ENCODE measurements at places on chromosomes 11 and 22.

GRCh38 chr22:17860220-17860965, 86.1 kb upstream of the BID start:
- DNase-seq = no peak

DNA sequence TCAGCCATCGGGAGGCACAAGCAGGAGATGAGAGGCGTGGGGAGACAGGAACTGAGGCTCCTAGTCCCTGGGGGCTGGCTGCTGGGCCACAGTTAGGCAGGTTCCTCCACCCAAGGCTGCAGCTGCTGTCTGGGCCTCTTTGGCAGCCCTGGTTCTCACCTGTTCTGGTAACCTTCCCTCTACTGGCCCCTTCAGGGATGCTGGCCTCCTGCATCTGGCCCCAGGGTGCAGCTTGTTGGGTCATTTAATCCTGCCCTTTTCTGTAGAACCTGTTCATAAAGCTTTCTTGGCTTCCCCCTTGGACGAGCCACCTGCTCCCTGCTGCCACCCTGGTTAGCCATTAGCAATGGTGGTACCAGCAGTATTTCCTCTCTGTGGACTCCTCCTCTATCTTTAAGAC, 5.5 kb downstream of the USH1C start:
- DNase-seq = no peak

- DNase-seq = no peak
Observed at GRCh38 chr22:49968831-49969661, 8.5 kb downstream of the PIM3 start.

DNA sequence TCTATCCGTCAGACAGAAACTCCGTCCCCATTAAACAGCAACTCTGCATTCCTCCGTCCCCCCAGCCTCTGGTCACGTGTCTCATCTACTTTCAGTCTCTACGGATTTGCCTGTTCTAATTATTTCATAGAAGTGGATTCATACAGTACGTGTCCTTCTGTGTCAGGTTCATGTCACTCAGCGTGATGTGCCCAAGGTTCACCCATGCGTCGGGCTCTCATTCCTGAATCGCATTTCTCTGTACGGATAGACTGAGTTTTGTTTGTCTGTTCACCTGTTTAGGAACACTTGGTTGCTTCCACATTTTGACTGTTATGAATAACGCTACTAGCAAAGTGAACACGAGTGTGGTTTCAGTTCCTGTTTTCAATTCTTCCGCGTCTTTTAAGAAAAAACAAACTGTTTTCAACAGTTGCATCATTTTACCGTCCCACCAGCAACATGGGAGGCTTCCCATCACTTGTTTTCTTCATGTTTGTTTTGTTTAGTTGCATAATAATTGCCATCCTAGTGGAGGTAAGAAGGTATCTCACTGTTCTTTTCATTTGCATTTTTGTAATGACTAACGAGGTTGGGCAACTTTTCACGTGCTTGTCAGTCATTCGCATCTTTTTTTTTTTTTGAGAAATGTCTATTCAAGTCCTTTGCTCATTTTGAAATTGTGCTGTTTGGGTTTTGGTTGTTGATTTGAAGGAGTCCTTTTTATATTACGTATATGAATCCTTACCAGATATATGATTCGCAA, 8.9 kb upstream of the NLRP6 start:
- no peak for DNase-seq

- no peak for DNase-seq
Observed at GRCh38 chr22:17954200-17954859, 70.0 kb downstream of the MICAL3 start.

- DNase-seq = no peak
Observed at GRCh38 chr22:24137595-24137994, 43.7 kb upstream of the SUSD2 start.

GRCh38 chr22:49400941-49401598, 426.6 kb downstream of the BRD1 start:
- DNase-seq = no peak

DNA sequence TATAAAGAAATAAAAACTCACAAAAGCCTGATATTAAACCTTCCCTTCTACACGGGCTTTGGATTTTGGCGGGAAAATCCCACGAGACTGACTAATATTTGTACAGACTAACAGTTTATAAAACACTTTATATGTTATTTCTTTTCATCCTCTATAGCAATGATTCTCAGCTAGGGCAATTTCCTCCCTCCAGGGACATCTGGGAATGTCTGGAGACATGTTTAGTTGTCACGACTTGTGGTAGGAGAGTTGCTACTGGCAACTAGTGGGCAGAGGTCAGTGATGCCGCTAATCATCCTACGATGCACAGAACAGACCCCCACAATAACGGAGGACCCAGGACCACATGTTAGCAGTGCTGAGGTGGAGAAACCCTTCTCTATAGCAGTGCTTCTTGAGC, 304.8 kb upstream of the PITPNB start:
- no peak for DNase-seq

DNA sequence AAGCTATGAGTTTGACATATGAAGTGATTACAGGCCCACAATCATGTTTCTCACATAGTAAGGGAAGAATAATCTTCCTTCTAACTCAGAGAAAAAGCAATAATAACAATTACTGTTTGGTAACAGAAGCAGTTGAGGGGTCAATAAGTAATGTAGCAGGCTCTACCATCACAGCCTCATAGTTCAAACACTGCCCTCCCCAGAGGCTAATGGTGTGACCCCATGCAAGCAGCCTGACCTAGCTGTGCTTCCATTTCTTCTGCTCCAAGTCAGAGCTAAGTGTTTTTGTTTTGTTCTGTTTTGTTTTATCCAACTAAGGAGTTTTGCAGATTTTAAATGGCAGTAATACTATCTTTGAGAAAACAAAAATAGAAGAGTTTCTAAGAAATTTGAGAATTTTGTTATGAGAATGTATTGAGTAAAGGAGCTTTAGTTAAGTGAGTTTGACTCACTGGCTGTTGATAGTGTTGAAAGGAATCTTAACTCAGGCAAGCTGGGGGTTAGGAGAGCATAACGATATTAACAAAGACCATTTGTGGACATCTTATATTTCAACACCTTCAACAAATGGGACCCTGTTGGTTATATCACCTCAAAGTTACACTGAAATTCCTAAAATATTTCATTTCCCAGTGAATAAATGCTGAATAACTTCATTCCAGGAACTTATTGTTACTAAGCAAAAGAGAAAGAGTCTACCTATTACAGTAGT, 48.5 kb downstream of the GUCY1A2 start:
- DNase-seq = no peak

DNA sequence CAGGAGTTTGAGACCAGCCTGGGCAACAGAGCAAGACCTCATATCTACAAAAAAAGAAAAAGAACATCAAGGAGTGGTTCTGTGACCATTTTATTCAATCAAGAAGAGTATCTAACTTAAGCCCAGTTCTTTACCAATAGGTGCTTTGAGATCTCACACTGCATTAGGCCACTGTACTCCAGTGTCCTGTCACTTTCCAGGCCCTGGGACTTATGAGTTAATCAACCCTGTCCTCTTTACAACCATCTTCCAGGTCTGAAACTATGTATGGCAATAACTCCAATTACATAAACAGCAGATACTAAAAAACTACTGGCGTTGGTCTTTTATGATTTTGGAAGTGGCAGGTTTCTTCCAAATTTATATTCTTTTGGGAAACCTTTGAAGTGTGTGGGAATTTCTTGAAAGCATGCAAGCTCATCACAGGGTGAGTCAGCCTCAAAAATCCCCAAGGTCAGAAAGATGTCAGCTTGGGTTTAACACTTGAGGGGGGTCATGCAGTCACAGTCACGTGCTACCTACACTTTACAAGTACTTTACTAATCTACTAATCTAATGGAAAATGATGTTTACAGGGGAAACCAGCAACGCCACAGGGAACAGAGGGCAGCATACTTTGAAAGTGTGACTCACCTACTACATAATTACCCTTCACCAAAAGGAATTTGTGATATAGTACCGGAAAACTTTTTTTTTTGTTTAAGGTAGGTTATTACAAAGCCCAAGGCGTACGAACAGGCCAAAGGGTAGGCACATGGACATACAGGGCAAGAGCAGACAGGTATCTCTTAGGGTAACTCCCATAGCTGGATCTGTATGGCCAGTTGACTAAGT, 15.6 kb downstream of the PISD start:
- no peak for DNase-seq

GRCh38 chr22:39480557-39480956, 21.5 kb upstream of the MIEF1 start:
- no peak for DNase-seq

GRCh38 chr22:27094633-27095308, 437.4 kb downstream of the MIAT start:
- DNase-seq = no peak

- no peak for DNase-seq
Observed at GRCh38 chr22:47204002-47204979, 441.8 kb downstream of the TBC1D22A start.

DNA sequence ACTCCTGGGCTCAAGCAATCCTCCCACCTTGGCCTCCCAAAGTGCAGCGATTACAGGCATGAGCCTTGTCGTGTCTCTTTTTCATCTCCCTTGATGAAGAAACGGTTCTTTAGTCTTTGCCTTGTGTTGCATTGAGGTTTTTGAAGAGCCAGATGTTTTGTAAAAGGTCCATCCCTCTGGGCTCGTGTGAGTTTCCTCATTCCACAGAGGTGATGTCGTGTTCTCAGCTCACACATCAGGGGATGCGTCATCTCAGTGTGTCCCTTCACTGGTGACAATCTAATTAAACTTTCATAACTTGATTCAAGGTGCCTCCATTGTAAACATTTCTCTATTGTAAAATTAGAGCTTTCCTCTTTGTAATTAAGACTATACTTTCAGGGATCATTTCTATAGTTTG, 29.7 kb upstream of the TEF start:
- DNase-seq = no peak

DNA sequence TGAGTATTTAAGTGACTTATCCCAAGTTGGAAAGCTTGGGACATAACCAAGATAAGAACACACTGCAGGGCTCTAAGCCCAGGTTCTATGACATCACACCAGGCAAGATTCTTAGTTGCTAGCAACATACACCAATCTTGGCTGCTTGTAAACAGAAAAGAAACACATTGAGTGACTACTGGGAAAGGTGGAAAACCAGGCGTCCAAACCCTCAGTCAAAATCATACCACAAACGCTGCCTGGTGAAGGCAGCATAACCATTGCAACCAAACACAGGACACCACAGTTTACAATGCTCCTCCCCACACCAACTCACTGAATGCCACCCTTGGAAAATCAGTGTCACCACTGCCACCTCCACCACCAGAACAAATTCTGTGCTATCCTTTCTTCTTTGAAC, 379.9 kb downstream of the TTC28 start:
- DNase-seq = no peak

- DNase-seq = no peak
Observed at GRCh38 chr11:64569300-64569970, 21.6 kb upstream of the SLC22A12 start.

DNA sequence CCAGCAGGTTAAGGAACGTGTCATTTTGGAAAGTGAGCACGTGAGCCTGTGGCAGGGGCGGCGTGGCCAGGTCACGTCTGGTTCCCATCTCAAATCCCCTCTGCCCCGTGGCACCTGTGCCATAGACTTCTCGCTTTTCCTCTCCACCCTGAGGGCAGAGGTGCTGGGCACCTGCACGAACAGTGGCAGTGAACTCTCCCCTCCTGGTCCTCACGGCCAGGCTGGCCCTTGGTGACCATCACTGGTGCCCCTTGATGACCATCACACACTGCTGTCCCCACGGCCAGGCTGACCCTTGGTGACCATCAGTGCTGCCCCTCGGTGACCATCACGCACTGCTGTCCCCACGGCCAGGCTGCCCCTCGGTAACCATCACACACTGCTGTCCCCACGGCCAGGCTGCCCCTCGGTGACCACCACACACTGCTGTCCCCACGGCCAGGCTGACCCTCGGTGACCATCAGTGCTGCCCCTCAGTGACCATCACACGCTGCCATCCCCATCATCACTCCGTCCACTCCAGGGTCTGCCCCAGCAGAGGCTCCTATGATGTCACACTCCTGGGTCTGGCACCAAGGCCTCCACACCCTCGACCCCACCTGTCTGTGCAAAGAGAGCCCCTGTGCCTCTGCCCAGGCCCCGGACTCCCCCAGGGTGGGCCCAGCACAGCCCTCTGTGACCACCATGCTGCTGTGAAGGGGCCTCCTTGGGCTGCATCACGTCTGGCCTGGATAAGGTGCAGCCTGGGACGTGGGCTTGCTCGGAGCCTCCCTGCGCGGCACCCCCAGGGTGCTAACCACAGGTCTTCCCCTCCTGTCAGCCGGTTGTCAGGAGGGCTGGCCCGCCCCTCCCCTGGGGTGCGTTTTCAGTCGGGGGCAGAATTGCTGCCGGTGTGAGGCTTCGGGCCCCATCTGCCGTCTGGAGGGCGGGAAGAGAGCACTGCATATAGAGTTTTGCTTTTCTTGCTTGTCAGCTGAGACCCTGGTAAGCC, 738.6 kb downstream of the BRD1 start:
- DNase-seq = no peak

GRCh38 chr11:120384476-120384875, 48.3 kb downstream of the ARHGEF12 start:
- DNase-seq = peak; percentile 32

GRCh38 chr11:61162092-61162941, 1.1 kb upstream of the VPS37C start:
- no peak for DNase-seq

- DNase-seq = no peak
Observed at GRCh38 chr11:14842002-14842401, 50.0 kb downstream of the CYP2R1 start.

DNA sequence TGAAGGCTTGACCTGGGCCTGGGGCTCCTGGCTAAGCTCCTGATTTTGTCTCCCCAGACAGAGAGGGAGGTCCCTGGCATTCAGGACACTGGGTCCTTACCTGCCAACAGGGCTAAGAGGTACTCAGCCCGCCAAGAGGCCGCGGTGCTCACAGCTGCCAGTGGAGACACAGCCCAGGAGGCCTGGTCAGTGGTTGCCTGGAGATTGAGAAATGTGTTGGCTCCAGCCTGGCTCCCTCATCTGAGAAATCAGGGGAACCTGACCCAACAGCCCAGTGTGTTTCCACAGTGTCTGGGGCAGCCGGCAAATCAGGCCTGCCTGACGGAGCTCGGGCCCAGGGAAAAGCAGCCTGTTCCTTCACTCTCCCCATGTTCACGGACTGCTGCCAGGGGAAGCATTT, 79.4 kb upstream of the NAV2 start:
- DNase-seq = no peak

DNA sequence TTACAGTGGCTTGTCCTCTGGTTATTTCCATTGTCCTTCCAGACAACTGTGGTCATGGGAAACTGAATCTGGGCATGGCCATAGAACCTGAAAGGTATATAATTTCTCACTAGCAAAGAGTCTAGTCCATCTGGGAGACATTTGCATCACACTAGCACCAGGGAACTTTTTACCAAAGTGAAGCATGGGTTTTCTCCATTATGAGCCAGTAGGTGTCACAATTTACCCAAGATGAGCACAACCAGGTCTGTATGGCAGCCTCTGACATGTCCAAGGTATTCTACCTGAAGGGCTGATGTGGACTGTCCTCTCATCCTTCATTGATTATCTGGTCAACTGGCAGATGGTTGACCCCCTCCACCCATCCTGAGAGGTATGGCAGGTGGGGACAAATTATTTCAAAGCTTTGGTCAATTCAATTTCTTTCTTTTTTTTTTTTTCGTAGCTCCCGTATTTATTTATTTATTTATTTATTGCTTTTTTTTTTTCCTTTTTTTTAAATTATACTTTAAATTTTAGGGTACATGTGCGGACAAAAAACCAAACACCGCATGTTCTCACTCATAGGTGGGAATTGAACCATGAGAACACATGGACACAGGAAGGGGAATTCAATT, 425.9 kb downstream of the TMEM135 start:
- no peak for DNase-seq

- DNase-seq = no peak
Observed at GRCh38 chr11:6475936-6476335, 2.2 kb upstream of the TRIM3 start.

- no peak for DNase-seq
Observed at GRCh38 chr22:28430466-28431025, 249.1 kb downstream of the TTC28 start.

All from retina (tissue), 1 donor.